ENCODE measurements at places on chromosomes 1 and 21. TPM values are rescaled to one million over a fixed set of nuclear protein-coding genes. Genes with fewer than 3 reads are reported as not detected.

Gene GPR89B
- polyA plus RNA-seq = 41.2 TPM

Gene KCNJ6
- polyA plus RNA-seq = 0.39 TPM

Gene EDARADD
- 0.66 TPM for polyA plus RNA-seq

Gene DMRTA2
- polyA plus RNA-seq = not detected

Gene C8B
- polyA plus RNA-seq = 0.06 TPM

DNA sequence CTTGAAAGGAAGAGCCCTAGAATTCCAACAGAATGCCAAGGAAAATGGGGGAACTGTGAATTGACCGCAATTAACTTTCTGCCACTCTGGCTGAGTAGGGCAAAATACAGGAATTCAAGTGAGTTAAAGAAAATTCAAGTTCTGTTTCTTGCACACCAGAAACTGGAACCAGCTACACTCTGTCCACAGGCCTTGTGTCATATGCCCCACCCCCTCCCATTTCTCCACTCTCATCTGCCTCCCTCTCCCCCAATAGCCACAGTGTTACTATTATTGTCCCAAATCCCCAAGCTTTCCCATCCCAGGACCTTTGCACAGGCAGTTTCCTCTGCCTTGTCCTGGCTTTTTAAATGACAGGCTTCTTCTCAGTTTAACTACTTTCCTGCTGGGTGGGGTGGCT, 4.3 kb upstream of the STK40 start:
- H3K4me3 ChIP-seq = no peak overlapping the region
- no peak for DNase-seq
- H3K27me3 ChIP-seq = no peaks in the 10 kb centered on the region
- peaks cover 17% of the 10 kb centered on the region for H3K4me1 ChIP-seq
- H3K36me3 ChIP-seq = peaks cover 32% of the 10 kb centered on the region

- no peaks in the 10 kb centered on the region for H3K36me3 ChIP-seq
- no peaks in the 10 kb centered on the region for H3K27me3 ChIP-seq
- H3K4me3 ChIP-seq = no peak overlapping the region
Observed at GRCh38 chr1:166145499-166145898, 21.3 kb downstream of the FAM78B start.

- no peaks in the 10 kb centered on the region for H3K36me3 ChIP-seq
- H3K27me3 ChIP-seq = no peaks in the 10 kb centered on the region
- no peak overlapping the region for H3K27ac ChIP-seq
- H3K4me3 ChIP-seq = no peak overlapping the region
- no peak for DNase-seq
- H3K4me1 ChIP-seq = no peaks in the 10 kb centered on the region
Observed at GRCh38 chr1:48715921-48716320, 60.8 kb downstream of the BEND5 start.

- H3K4me3 ChIP-seq = no peak overlapping the region
- no peaks in the 10 kb centered on the region for H3K27me3 ChIP-seq
- H3K36me3 ChIP-seq = peaks cover 32% of the 10 kb centered on the region
- no peak for DNase-seq
- H3K27ac ChIP-seq = no peak overlapping the region
- peaks cover 22% of the 10 kb centered on the region for H3K4me1 ChIP-seq
Observed at GRCh38 chr1:26856604-26857469, 6.1 kb upstream of the SFN start.

GRCh38 chr1:116737855-116738321, 16.3 kb upstream of the CD2 start:
- H3K4me1 ChIP-seq = no peaks in the 10 kb centered on the region
- H3K27ac ChIP-seq = no peak overlapping the region
- H3K4me3 ChIP-seq = no peak overlapping the region
- H3K27me3 ChIP-seq = no peaks in the 10 kb centered on the region
- no peak for DNase-seq
- H3K36me3 ChIP-seq = no peaks in the 10 kb centered on the region

GRCh38 chr1:51281807-51282206, 45.7 kb downstream of the RNF11 start:
- no peak for DNase-seq
- no peaks in the 10 kb centered on the region for H3K27me3 ChIP-seq
- H3K4me1 ChIP-seq = peaks cover 8% of the 10 kb centered on the region
- no peak overlapping the region for H3K27ac ChIP-seq
- no peaks in the 10 kb centered on the region for H3K36me3 ChIP-seq
- no peak overlapping the region for H3K4me3 ChIP-seq

GRCh38 chr1:180248731-180249681, 18.9 kb downstream of the LHX4 start:
- H3K27me3 ChIP-seq = no peaks in the 10 kb centered on the region
- H3K4me3 ChIP-seq = no peak overlapping the region

- H3K27me3 ChIP-seq = no peaks in the 10 kb centered on the region
- peak; percentile 22 for DNase-seq
- no peak overlapping the region for H3K4me3 ChIP-seq
Observed at GRCh38 chr21:25568246-25568645, 39.0 kb downstream of the MRPL39 start.

DNA sequence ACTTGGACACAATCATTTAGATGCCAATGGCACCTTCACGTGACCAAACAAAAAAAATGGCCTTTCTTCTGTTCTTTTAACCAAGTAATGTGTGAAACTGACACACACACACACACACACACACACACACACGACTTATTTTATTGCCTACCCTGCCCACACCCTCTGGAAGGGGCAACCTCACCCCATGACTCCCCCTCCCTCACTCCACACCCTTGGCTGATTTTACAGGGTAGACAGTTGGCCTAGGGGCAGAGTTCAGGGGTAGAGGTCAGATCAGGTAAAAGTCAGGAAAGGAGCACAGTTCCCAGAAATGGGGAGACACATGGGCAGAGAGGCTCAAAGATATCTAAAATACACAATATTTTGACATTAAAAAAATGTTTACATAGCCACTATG, 144.8 kb upstream of the GJB5 start:
- no peak for DNase-seq
- H3K27ac ChIP-seq = no peak overlapping the region
- no peak overlapping the region for H3K4me3 ChIP-seq
- no peaks in the 10 kb centered on the region for H3K36me3 ChIP-seq
- peaks cover 8% of the 10 kb centered on the region for H3K4me1 ChIP-seq
- H3K27me3 ChIP-seq = peaks cover 5% of the 10 kb centered on the region
